Activated naive CD4-positive, alpha-beta T cell treated with anti-CD3 and anti-CD28 coated beads for 36 hours (primary cell): ENCODE measurements at places on chromosomes 6 and 20.

DNA sequence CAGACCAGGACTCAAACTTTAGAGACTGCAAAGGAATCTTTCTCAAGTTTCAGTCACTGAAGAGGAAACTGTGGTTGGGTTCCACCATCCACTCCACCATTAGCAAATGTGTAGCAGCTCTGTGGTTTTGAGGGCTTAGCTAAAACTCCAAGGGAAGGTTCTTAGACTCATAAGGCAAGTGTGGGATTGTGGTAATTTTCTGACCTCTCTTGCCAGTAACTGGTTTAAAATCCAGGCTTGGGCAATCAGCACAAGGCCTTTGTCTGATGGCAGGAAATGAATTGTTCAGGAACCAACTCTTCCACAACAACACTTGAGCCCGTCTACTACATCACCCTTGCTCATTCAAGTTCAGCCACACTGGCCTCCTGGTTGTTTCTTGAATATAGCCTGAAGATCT, 68.6 kb upstream of the FBXL4 start:
- DNase-seq: no peak

DNA sequence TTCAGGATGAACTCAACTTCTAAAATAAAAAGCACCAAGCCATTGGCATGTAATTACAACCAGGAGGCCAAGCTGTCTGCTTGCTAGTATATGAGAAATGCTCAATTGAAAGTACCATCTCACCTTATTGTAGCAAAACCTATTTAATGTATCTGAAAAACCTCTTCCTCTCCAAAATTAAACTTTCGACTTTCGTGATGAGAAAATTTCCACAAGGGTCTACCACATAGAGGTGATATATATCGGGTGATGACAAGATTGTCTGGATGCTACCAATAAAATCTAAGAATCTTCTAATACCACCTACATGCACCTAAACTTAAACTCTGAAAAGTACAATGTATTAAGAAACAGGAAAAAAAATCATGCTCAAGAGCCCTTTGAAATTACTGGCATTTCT, 74.2 kb downstream of the ATXN1 start:
- DNase-seq: no peak

DNA sequence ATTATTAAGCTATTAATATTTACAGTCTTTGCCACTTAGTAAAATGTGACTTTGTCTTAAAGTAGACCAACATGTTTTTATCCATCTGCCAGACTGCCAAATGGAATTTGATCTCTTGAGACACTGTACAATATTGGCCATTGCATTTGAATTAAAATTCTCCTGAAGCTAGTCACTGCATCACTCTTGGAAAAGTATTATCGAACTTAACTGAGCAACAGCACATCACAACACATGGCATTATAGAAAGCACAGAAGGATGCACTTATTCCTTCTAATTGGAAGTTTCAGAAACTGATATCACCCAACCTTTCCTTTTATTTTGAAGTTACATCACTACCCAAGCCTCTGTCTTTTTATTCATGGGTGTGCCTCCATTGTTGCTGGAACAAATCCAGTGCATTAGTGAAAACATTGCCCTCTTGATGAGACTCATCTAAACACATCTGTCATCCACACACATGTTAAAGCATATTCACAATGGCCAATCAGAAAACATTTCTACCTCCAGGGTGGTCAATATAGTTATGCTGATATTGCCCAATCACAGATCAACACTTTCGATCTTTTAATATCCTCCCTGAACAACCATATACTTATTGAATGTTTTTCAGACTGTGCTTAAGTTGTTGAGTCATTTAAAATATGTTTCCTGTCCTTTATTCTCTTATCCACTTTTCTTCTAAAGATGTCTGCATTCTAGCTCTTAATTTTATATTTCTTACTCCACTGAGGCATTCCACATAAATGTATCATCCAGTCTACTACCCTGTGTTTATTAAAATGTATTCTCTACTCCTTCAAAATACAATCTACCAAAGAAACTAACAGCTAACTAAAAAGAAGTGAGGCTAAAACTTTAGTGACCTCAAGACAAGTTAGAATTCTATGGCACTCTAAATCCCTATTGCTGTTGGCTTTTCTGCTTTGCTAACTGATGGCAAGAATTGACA, 535.0 kb downstream of the RFPL4B start:
- DNase-seq: no peak

GRCh38 chr6:8983202-8983688, 547.9 kb upstream of the SLC35B3 start:
- peak; percentile 69 for DNase-seq
